ENCODE measurements at places on chromosomes 1 and 21.

GRCh38 chr1:110360431-110360830 is 21.3 kb downstream of the RBM15 start:
- DNase-seq = no peak

DNA sequence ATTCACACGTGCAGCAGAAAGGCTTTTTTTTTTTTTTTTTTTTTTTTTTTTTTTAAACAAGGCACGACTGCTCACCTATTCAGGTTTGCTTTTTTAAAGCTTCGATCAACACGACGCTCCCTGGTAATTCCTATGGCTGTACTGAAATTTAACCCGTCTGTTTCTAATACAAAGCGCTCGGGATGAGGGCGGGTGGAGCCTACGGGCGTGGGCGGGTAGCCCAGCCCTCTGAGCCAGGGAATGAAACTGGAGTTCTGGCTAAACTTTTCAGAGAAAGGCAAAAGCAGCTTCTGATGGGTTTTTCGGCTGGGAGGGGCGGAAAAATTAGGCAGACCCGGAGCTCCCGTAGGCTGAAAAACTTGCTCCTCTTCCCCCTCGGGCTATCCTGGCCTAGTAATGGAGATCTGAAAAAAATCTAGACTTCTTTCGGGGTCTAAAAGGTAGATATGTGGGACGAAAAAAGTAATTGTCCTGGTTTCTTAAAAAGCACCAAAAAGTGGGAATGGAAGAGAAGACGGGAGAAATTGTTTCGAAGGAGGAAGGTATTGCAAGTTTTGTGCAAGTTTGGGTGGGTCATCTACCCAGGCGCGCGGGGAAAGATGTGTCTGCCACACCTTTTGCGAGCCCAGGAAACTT is 7.4 kb downstream of the NR5A2 start:
- peak; percentile 17 for DNase-seq

GRCh38 chr1:1205769-1206375 is 520 bp downstream of the TNFRSF18 start:
- DNase-seq = peak; percentile 66

DNA sequence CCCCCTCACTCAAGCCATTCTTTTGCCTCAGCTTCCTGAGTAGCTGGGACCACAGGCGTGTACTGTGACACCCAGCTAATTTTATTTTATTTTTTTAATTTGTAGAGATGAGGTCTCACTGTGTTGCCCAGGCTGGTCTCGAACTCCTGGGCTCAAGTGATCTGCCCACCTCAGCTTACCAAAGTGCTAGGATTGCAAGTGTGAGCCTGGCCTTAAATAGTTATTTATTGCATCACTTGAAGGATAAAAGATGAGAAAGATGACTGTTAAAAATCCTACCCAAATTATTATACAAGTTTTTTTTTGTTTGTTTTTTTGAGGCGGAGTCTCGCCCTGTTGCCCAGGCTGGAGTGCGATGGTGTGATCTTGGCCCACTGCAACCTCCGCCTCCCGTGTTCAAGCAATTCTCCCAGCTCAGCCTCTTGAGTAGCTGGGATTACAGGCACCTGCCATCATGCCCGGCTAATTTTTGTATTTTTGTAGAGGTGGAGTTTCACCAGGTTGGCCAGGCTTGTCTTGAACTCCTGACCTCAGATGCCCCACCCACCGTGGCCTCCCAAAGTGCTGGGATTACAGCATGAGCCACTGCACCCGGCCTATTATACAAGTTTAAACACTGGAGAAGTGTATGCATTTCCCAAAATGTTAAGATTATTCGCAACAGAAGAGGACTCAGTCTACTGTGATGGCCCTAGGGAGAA is 2.3 kb downstream of the UTP11 start:
- no peak for DNase-seq

DNA sequence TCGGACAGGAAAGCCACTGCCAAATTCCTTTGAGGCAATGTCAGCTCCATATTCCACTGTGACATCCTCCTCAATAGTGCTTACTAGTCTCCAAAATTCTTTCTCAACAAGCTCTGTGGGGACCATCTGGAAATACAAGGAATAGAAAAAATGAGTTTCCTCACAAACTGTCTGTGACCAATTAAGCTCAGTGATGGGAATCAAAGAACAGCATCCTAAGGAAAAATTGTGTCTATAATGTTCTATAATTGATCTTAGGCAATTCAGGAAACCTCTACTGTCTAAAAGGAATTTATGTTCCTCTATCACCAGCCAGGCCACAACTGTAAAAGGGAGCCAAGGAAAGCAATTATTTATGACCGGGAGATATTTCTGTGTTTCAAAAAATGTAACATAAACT is 46.1 kb upstream of the SYT2 start:
- no peak for DNase-seq

GRCh38 chr1:39524171-39524570 is 32.7 kb downstream of the BMP8A start:
- no peak for DNase-seq

DNA sequence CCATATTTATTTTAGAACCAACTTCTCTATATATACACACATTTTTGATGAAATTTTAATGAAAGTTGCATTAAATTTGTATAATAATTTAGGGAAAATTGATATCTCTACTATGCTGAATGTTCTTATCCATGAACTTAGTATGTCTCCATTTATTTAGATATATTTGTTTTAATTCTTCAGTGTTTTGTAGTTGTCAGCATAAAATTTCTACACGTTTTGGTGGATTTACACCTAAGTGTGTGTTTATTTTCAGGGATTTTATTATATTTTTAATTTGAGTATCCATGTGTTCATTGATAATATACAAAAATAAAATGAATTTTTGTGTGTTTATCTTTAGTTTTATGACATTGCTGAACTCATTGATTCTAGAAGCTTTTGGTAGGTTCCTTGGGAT is 36.7 kb downstream of the PCBP3 start:
- DNase-seq = no peak

GRCh38 chr1:8239306-8240023 is 78.4 kb upstream of the SLC45A1 start:
- no peak for DNase-seq

DNA sequence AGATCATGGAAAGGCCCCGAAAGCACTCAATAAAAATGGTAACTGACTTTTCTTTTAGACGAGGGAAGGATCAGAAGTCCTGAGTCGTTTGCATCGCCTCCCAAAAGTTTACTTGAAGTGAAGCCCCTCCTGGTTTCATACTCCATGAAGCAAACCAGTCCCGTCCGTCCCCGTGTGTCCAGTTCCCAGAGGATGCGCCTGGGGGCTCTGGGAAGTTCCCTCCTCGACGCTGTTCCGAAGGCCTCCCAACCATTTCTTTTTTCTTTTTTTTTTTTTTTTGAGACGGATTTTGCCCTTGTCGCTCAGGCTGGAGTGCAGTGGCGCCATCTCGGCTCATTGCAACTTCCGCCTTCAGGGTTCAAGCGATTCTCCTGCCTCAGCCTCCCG is 661 bp upstream of the OSCP1 start:
- DNase-seq = no peak

- no peak for DNase-seq
These were observed 109.8 kb downstream of the HMCN1 start for GRCh38 chr1:185843986-185844385.

GRCh38 chr1:50605186-50605875 is 182.1 kb upstream of the DMRTA2 start:
- DNase-seq = peak; percentile 18

DNA sequence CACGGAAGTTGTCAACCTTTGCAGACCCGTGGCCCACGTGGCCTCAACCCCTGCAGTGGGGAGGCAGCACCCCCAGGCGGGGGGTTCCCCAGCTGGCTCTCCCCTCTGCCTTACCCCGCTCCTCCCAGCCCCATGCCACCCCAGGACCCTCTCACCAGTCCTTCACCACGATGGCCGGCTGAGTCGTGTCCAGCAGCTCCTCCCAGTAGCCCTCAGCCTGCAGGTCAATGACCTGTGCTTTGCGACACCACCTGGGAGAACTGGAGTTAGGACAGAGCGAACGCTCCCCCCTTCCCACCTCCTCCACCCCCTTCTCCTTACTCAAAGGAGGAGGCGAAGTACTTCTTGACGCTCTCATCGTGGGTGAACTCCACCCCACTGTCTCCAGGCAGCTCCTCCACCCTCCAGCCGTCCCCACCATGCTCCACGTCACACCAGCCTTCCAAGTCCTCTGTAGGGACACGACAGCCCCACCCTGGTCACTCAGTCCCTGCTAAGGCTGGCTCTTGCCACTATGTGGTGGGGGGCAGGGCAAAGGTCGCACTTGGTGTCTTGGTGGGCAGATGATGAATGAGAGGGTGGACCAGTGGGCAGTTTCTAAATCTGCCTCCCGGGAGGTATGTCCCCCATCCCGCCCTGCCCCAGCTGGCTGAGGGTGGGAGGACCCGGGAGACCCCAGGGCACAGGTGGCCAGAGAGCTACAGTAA is 4.5 kb downstream of the FBXO2 start:
- DNase-seq = no peak

DNA sequence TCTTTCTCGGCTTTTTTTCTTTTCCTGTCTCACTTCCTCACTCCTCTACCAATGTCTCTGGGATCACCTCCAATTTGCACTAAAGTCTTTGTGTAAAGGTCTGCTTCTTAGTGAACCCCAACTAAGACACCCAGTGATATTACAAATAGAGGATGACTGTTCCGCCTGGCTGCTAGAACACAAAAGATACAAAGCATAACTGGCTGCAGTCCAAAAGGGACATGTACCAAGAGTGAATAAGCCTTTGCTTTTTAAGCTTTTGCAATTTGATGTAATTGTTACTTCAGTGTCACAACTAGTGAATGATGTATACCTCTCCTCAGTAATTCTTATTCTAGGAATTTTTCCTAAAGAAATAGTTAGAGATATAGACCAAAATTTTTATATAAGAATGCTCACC is 82.8 kb upstream of the BEND5 start:
- no peak for DNase-seq

DNA sequence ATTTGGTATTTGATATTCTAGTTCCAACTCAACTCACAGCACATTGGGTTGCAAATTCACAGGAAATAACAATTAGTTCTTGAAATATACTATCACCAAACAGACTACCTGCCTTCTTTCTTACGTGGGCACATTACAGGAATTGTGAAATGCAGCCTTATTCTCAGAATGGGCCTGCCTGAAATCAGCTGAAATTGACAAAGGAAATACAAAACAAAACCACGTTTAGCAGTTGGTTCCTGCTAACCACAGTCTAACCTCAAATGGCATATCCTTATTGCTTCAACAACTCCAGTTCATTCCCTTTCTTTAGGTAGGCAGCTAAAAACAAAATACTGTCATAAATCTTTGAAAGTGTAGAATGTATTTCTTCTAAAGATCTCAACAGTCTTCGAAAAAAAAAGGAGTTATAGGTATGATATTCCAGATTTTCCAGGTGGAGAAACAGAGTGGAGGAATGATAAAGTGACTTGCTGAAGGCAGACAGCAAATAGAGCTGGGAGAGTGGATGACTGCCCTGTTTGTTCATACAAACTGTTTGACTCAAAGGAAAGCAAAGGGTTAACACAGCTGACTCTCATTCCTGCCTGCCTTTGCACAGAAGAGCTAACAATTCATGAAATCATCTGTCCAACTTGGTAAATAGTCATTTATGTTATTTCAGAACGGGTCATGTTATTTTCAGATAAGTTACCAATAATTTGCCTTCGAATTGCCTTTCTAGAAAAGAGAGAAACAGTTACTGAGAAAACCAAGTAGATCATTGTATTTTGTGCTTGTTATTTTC is 1.6 kb upstream of the GREM2 start:
- DNase-seq = no peak

- DNase-seq = no peak
These were observed 40.6 kb downstream of the PTP4A2 start for GRCh38 chr1:31897526-31898100.

DNA sequence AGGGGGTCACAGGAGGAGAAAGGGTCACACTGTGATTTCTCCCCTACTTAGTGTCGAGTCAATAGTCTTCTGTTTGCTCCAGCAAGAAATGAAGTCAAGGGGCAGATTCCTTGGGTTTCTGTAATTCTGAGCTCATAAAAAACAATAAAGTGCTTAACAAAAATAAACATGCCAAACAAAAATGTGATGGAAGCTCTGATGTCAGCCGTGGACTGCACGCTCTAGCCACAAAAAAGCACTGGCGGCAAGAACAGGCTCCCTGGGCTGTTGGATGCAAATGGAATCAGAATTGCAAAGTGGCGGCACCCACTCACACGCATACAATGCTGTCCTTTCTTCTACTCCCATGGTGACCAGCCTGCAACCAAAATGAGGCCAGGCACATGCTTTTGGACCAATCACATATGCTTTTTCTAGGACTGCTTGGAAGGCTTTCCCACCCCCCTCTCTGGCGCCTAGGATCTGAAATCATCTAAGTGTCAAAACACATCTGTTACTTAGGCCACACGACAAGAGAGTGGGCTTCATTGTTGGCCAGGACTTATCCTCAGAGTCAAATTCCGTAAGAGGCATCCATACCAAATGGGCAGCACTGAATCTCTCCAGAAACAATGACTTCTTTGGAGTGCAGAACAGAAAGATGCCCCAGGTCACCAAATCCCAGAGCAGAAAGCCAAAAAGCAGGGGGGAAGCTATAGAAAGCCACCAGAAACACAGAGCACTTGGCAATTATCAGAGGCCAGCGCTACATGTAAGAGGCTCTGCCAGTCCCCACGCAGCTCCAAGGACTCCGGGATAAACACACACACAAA is 9.2 kb downstream of the C1orf198 start:
- DNase-seq = no peak

DNA sequence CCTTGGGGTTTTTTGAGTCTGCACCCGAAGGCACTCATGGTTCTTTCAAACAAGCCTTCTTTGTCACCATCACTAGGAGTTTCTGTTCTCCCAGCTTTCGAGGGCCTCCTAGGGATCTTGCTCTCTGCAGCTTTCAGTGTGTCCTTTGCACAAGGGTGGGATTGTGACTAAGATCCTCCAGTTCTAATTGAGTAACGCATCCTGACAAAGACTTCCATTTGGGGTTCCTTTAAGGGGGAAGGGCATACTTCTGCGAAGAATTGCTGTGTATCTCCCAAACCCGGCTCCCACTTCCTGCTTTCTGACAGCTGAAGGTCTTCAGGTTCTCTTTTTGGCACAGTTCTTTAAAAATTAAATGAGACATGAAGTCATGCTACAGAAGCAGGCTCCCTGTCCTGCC is 139.4 kb downstream of the EDEM3 start:
- no peak for DNase-seq

- DNase-seq = no peak
These were observed 12.3 kb downstream of the SORT1 start for GRCh38 chr1:109385417-109385816.

DNA sequence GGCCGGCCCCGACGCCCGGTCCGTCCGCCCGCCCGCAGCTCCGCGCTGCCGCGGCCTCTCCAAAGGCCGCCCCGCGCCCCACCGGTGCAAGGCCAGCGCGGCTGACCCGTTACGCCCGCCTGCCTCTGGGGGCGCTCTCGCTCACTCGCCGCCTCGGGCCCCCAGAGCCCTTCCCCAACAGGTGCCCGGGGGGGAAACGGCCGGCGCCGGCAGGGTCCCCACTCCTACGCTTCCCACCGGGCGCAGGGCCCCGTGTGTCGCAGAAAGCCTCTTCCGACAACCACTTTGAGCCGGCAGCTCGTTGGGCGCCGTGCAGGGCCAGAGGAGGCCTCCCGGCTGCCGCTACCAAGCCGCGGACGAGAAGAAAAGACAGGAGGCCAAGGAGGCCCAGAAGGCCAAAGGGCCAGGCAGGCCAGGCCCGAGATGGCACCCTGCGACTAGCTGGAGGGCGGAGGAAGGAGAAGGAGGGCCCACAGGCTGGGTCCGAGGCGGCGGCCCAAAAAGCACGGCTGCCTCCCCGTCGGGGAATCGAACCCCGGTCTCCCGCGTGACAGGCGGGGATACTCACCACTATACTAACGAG is 64.9 kb upstream of the FCGR2A start:
- DNase-seq = peak; percentile 93

GRCh38 chr1:218890451-218890850 is 283.2 kb upstream of the LYPLAL1 start:
- DNase-seq = no peak

- DNase-seq = peak; percentile 16
These were observed 24.8 kb downstream of the PCSK9 start for GRCh38 chr1:55064071-55064581.
